Fibroblast of lung (primary cell): ENCODE measurements at places on chromosomes 6 and 20. TPM values are rescaled to one million over a fixed set of nuclear protein-coding genes. Genes with fewer than 3 reads are reported as not detected.

DNA sequence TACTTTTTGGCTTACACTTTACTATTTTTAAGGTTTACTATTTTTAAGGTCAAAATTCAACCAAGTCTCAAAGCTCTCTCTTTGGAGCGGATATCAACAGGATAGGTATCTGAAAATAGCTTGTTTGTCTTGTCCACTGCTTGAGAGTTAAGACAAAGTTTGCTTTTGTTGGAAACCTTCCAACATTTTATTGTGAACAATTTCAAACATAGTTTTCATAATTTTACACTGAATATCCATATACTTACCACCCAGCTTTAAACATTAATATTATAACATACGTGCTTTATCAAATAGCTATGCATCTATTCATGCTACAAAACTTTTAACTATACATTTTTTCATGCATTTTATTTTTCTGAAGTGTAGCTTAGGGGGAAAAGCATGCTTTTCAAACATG, 109.9 kb downstream of the FYN start:
- DNase-seq = peak; percentile 44

DNA sequence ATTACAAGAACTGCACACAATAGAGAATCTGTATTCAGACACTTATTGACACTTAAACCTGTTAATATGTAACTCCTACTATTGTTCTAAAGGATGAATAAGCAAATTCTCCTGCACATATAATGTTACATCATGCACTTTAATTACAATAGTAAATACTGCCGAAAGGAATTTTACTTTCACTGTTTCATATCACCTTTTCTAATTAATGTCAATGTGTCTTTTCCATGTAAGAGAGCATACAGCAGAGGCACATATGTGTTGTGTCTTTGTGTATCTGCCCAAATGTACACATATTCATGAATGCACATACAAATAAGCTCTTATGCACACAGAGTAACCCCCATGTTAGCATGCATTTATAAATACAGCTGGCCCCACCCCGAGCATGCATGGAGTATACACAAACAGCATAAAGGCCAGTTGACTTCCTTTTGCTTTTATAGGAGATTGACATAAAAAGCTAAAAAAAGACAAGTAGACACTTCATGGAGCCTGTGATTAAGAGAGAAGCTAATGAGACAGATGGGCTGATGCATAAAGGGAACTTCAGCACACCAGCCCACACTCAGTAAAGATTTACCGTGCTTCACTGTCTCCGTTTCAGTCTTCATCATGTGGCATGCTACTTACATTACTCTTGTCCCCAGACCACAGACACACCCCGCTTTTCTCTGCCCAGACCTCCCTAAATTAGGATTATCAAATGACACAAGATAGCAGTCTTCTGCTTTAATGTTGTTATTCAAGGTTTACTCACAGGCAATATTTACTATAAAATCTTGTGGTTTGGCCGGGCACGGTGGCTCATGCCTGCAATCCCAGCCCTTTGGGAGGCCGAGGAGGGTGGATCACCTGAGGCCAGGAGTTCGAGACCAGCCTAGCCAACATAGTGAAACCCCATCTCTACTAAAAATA, 184.6 kb downstream of the ATXN1 start:
- no peak for DNase-seq

DNA sequence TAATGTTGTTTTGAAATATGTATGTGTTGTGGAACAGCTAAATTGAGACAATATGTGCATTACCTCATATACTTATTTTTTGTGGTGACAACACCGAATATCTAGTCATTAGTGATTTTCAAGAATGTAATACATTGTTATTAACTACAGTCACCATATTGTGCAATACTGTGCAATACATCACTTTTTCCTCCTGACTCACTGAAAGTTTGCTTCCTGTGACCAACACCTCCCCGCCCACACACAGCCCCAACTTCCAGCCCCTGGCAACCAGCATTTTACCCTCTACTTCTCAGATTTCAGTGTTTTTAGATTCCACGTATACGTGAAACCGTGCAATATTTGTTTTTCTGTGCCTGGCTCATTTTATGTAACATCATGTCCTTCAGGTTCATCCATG, 627.9 kb downstream of the PRKN start:
- peak; percentile 98 for DNase-seq

SPATS1 gene
- total RNA-seq = under 0.01 TPM in 1 of 2 replicates, not detected in the other

GRCh38 chr6:108274546-108274945, 13.7 kb upstream of the SNX3 start:
- DNase-seq = no peak
